ENCODE measurements at places on chromosomes 3 and 15.

GRCh38 chr15:92920595-92921161 is 20.6 kb downstream of the CHD2 start:
- DNase-seq: no peak

DNA sequence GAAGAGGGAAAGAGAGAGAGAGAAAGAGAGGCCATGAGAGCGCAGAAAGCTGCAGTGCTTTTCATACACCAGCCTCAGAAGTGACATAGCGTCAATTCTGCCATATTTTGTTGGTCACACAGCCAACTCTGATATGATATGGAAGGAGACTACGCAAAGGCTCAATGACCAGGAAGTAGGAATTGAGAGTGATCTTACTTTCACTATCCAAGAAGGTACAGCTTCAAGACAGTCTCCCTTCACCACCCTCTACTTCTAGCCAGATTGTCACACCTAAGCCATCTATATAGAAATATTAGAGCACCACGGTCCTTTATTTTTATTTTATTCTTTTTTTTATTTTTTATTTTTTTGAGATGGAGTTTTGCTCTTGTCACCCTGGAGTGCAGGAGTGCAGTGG is 21.1 kb downstream of the PARP15 start:
- no peak for DNase-seq

- no peak for DNase-seq
These were observed 41.4 kb downstream of the ACSBG1 start for GRCh38 chr15:78192826-78193594.

GRCh38 chr15:58038426-58039078 is 27.0 kb downstream of the ALDH1A2 start:
- no peak for DNase-seq

DNA sequence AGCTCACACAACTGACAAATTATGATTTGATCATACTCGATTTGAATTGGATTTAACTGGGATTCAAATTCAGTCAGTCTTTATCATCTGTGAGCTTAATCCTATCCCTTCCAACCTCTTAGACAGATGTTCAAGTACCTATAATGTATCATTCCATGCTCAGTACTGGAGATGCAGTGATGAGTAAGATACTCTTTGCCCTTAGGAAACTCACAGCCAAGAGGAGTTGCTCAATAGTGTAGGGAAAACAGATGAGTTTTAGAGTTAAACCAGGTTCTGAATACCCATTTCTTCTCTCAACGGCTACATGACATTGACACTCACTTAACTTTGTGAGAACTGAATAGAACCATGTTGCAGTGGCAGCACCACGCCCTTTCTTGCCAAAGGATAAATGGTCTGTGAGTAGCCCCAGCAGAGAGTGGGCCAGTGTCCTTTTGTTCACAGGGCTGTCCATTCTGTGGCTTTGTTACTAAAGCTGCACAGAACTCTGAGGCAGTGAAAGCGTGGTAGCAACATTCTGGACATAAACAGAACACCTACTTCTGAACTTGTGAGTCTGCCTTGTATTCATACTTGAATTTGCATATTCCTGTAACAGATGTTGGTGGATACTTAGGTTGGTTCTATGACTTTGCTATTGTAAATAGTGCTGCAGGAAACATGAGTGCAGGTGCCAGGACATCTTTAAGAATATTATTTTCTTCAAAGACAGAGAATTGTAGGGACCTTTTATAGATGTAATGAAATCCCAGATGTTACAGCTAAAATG is 91.6 kb downstream of the RASA2 start:
- no peak for DNase-seq

DNA sequence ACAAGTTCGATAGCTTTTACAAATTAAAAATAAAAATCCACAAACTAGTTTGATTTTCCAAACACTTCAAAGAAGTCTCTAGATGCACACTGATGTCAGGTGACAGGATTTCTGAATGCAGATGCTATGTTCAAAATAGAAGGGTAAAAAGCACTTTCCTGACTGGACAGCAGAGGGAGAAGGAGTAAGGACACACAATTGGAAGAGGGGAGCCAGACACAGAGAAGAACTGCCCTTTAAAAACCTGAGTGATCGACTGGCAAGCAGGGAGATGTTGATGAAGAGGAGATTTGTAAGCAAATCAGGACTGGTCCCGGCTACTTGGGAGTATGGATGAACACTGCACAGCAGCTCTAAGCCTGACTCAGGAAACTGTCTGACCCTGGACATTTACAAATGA is 612.8 kb downstream of the MAGI1 start:
- DNase-seq: no peak

DNA sequence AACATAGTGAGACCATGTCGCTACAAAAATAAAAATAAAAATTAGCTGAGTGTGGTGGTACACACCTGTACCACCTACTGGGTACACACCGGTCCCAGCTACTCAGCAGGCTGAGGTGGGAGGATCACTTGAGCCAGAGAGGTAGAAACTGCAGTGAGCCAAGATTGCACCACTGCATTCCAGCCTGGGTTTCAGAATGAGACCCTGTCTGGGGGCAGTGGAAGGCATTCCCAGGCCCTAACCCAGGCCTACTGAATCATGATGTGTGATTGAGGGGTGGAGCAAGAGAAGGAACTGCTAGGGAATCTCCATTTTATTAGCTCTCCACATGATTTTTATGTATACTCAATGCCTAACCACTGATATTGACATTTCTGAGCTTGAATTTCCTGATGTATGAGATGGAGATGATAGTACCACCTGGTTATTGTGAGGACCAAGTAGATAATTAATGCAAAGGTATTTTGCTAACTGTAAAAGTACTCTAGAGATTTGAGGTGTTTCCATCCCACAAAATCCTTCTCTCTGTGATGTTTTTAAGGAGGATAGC is 169.5 kb upstream of the UMPS start:
- DNase-seq: no peak

DNA sequence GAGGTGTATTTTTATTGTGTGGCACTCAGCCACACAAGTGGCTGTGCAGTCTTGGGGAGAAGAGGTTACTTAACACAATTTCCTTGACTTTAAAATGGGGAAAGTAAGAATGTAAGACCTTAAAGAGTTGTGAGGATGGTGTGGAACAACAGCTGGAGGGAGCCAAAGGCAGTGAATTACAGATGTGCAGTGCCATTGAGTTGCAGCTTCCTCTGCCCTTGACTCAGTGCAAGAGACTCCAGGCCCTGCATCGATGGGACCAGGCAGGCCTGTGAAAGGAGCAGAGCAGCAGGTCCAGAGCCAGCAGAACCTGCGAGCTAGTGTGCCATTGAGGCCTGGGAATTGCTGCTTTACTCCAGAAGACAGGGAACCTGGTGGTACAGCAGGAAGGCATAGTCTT is 27.2 kb downstream of the EEFSEC start:
- DNase-seq: no peak

GRCh38 chr3:19183584-19183983 is 35.3 kb downstream of the KCNH8 start:
- no peak for DNase-seq

GRCh38 chr3:105907777-105908176 is 39.0 kb upstream of the CBLB start:
- no peak for DNase-seq

DNA sequence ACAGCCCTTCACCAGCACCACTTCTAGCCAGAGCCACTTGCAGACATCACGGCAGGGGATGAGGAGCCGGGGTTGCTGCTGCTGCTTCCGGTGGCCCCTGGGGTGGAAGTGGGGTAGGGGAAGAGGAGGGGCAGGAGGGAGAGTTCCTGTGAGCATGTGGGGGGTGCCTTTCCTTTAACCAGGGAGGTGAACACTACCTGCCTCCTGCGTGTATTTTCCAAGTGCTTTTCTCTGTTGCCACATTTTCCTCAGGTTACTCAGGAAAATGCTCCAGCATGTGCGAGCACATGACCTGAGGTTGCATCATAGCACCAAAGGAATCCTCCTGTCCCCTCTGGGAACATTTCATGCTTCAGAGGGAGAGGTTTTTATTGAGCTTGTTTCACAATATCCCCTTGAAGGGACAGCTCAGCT is 12.2 kb upstream of the SACM1L start:
- DNase-seq: peak; percentile 74

DNA sequence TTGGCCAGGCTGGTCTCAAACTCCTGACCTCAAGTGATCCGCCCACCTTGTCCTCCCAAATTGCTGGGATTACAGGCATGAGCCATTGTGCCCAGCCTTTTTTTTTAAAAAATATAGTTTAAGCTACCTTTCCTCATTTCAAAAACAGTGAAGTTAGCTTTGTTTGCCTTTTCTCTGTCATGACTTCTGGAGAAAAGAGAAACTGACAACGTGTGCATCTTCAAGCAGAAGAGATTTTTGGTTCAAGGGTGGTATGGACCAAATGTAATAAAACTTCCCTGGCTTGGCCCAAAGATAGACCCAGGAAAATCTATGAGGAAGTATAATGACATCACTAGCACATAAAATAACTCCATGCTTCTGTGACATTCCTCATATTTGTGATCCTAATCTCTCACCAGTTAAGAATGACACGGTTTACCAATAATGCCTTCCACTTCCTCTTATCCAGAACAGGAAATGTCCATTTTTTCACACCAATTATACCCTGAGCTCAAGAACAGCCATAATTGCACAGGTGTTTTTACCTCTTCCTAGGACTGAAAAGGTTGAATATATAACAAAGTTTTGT is 781.2 kb upstream of the NR2F2 start:
- DNase-seq: no peak

DNA sequence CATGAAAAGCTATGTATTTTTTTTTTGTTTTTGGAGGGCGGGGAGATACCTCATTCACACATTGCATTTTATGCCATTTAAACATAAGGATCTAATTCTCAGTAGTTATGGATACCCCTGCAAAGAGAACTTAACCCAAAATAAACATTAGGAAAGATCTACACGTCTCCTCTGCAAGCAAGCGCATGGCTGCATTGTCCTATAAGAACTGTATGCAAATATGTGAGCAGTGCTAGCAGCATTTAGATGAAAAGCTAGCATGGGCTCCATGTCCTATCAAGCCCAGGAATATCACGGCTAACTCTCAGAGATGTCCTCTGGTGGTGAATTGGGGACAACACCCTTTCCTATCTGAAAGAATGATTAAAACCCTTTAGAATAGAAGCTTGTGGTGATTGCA is 292.8 kb downstream of the MEX3B start:
- DNase-seq: no peak

GRCh38 chr3:10188804-10189556 is 24.3 kb downstream of the IRAK2 start:
- no peak for DNase-seq

DNA sequence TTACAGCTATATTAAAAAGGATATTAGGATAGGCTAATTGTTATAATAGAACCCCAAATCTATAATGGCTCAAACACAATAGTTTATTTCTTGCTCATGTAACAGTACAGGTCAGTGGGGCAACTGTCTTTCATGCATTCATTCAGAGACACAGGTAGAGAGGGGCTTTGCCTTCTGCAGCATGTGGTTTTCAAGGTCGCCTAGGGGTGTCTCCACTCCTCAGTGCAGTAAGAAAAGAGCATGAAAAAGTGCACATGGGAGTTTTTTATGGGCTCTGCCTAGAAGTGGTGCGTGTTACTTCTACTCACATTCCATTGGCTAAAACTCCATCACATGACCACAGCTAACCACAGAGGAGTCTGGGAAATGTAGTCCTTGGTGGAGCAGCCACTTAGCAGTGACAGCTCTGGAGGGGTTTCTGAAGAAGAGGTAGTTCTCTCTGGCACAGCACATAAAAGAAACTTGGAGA is 1.8 kb downstream of the ZBTB38 start:
- DNase-seq: no peak

DNA sequence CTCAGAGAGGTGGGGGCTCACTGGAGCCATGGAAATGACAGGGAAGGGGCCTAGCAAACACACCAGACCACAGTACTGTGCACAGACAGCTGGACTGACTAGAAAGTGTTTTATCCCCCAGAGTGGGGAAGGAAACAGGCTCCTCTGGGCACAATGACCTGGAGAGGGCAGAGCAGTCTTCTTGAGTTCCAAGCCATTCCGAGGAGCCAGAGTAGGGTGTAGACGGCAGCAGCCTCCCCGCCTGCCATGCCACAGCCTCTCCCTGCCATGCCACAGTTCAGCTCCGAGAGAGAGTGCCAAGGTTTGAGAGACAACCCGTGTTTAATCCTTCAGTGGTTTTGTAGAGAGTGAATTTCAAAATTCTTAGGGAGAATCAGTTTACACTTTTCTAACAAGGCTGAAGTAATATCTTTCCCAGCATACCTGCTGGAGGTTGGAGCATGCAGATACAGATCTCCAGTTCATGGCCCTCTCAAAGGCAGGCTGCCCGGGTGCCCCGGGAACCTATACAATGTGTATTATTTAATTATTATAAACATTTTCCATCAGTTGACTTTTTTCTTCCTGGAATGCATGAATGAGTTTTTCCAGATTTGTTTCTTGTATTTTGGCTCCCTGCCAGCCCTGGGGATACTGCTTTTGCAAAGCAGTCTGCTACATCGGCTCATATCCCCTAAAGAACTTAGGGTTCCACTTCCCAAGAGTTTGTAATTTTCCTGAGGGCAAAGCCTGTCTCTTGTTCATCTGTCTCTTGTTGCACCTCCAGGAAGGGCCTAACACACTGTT is 3.2 kb downstream of the PODXL2 start:
- DNase-seq: no peak

GRCh38 chr15:29790607-29791006 is 31.7 kb downstream of the TJP1 start:
- no peak for DNase-seq

GRCh38 chr3:119236756-119237155 is 3.9 kb downstream of the B4GALT4 start:
- peak; percentile 39 for DNase-seq

- no peak for DNase-seq
These were observed 250.3 kb upstream of the IGF1R start for GRCh38 chr15:98398056-98398455.

GRCh38 chr15:65646486-65646885 is 24.7 kb downstream of the SLC24A1 start:
- DNase-seq: no peak

DNA sequence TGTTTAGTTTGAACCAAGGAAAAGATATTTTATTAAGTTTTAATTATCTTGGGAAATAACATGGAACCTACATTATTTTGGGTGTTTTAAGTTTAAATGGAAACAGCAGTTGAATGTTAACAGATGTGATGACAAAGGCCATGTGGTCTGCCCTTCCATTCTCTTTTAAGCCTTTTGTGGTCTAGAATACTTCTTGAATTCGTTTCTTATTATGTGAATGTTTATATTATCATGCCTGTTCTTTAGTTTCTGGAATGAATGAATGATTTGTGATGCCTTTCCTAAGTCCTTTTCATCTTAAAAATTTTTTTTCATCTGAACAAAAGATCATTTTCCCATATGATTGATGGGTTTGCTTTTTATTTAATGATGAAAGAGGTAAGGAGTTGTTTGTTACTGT is 44.6 kb downstream of the SNRK start:
- DNase-seq: no peak

DNA sequence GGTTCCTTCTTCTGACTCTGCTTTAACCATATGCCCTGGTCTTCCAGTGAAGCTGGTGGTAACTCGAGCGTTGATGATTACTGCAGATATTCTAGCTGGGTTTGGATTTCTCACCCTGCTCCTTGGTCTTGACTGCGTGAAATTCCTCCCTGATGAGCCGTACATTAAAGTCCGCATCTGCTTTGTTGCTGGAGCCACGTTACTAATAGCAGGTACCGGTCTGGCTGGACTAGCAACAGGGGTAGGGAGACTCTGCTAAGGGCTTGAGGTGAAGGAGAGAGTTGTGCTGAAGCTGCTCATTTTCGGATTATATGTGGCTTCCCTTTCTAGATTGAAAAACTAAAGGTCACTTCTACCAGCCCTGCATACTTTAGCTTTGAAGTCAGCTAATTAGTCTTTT is 16.8 kb downstream of the CLDN16 start:
- no peak for DNase-seq

All from activated T-cell treated with anti-CD3 and anti-CD28 coated beads, Interleukin-2, amount 50 U/mL, for 24 hours (primary cell).